Fibroblast of lung (primary cell): ENCODE measurements at places on chromosomes 5 and 9.

DNA sequence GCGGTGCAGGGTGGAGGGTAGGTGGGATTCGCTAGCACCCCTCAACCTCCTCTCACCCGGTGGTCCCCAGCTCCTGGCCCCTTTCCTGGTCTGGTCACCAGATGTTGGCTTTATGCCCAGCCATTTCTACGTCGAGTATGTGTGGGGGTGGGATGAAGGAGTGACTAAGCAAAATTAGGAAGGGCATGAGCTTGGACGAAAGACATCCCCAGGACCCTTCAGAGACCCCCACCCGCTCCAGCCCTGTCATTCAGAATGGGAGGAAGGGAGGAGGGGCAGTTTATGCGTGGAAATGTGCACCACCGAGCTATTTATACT, 742 bp downstream of the BHMT2 start:
- peak; percentile 34 for DNase-seq

DNA sequence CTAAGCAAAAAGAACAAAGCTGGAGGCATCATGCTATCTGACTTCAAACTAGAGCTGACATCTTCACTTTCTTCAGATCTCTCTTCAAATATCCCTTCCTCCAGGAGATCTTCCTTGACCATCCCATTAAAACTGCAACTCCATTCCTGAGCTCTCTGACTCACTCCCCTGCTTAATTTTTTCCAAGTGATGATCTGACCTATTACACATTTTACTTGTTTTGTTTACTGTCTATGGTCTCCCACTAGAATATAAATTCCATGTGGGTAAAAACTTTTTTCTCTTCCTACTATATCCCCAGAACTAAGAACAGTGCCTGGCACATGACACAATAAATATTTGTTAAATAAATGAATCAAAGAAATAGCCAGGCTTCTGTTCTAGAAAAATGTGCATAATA, 87.5 kb downstream of the SLIT3 start:
- DNase-seq, result peak; percentile 63

- peak; percentile 38 for DNase-seq
These were observed 127.7 kb upstream of the PIK3R1 start for GRCh38 chr5:68087866-68088265.

GRCh38 chr9:82367016-82367415, 378.4 kb downstream of the SPATA31D1 start:
- DNase-seq, result no peak

GRCh38 chr5:134574521-134574920, 49.1 kb downstream of the JADE2 start:
- no peak for DNase-seq

DNA sequence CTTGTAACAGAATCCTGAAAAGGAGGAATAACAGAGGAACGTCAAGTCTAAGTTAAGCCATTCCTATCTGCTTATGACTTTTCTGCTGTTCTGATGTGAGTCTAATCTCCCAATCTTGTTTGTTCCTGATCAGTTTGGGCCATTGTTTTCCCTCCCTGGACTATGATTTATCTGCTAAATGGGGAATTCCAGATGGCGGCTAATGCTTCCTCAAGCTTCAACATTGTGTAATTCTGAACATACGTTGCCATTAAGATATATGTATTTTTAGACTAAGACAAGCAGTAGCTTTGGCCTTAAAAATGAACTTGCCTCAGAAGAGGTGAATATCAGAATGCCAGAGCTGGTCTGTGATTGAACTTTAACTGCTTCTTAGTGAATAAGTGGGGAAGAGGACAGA, 142.7 kb downstream of the PRKACG start:
- DNase-seq, result no peak

DNA sequence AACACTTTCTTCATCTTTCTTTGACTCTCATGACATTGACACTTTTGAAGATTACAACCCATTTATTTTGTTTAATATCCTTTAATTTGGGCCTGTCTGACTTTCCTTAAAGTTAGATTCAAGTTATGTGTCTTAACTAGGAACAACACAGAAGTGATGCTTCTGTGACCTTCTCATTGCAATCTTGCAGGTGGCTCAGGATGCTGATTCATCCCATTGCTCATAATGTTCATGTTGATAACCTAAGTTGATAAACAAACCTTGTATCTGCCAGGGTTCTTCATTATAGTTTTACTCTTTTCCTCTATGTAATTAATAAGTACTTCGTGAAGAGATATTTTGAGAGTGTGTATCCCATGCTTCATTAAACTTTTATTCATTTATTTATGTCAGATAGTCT, 107.2 kb upstream of the SHB start:
- no peak for DNase-seq

DNA sequence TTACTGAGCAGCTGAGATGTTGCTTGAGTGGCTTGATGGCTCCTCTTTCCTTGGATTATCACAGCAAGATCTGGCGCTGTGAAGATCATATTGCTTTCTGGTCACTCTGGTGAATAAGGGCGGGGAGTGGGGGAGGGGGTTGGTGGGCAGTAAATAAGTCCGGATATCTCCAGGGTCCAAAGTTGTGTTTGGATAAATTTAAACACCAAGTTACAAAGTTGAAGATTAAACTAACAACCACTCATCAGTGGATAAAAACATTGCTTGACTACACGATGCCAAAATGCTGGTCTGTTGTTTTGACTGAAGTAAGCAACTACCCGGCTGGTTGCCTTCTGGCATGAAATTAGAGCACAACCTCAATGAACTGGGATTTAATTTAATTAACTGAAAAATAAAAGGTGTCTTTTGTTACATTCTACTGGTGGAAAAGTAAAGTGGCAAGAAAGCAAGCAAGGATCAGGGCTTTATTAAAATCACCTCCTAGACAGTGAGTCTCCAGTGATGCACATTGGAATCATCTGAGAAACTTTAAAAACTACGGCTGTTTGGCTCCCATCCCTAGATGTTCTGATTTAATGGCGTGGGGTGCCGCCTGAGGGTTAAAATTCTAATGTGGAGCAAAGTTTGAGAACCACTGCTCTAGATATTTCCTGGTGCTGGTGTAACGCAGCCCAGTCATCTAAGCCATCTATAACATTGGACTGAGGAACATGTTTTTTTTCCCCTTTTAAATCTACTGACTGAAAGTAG, 86.7 kb upstream of the AGXT2 start:
- no peak for DNase-seq

DNA sequence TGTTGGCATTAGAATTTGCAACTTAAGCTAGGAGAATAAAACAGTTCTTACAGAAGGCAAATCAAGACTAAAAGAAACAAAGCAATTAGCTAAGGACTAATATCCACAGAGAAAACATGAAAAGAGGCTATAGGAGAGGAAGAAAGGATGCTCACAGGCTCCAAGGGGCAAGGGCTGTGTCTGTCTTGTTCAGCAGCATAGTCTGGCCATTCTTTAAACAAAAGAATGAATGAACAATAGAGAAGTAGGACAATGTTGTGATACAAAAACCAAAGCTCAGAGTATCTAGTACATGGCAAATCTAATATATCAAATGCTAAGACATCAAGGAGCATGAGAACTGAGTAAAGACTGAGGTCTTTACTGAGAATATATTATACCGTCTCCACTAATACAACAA, 39.5 kb downstream of the PLPP1 start:
- DNase-seq, result no peak

DNA sequence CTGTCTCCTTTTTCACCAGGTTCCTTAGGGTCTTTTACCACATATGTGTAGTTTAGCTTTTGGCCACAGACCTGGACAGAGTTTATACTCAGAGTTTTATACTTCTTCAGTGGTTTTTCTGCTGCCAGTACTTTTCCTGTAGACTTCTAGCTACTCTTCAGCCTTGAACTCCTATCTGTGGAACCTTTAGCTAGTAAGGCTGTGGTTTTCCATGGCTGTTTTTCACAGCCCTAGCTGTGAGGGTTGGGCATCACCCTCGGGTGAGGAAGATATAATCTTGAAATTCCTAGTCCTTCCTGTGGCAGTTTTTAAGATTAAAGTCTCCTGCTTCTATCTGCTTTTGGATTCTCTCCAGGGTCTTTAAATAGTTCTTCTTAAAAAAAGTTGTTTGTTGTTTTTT, 109.1 kb downstream of the FGF1 start:
- no peak for DNase-seq

- no peak for DNase-seq
These were observed 29.3 kb downstream of the CATSPER3 start for GRCh38 chr5:134997015-134997414.

DNA sequence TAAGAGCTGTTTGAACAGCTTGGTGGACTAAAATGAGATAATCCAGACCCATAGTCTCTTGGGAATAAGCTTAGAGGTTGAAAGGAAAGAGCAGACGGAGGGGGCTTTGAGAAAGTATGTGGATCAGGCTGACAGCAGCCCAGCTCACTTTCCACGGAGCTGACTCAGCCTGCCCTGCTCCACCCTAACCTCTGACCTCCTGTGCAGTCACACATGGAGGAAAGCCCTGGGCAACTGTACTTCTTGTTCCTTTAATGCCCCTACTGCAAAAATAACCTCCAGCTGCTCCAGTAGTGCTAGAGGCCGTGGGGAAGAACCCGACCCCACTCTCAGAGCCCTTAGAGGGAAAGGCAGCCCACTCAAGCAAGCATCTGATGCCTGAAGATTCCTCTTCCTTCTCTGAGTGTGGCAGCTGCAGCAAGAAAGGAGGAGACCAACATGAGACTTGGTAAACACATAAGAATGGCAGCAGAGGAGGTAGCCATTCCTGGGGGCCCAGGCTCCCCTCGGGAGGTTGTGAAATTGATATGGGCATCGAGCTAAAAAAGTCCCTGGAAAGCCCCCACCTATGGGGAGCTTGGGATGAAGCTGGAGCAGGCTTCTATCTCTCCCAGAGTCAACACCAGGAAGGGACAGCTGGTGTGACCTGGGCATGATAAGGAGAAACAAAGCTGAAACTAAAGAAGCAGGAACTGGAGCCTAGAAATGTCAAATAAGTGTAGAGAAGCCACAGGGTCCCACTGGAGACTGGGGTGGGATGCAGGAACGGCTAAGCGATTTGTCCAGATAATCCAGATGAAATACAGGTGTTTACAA, 204.3 kb downstream of the PIK3R1 start:
- DNase-seq, result peak; percentile 80

DNA sequence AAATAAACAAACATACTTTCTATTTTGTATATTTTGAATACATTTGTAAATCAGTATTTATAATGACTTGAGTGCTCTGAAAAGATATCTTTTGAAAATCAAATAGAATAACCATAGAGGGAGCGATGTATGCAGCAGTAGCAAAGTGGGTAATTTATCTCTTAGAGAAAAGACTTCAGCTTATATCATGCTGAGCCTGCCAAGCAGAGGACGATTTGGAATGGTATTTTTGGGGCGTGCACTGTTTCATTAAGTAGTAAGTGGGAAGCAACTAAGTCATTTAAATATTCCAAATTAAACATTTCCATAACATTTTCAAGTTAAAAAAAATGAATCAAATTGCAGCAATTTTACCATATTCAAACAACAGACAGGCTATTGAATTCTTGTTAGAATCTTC, 147.6 kb downstream of the CDH10 start:
- DNase-seq, result no peak
